ENCODE measurements at places on chromosomes 1 and 21.

- DNase-seq: no peak
Observed at GRCh38 chr1:233304489-233305102, 9.1 kb upstream of the PCNX2 start.

GRCh38 chr1:236081546-236082227 lies 16.8 kb upstream of the NID1 start:
- no peak for DNase-seq

DNA sequence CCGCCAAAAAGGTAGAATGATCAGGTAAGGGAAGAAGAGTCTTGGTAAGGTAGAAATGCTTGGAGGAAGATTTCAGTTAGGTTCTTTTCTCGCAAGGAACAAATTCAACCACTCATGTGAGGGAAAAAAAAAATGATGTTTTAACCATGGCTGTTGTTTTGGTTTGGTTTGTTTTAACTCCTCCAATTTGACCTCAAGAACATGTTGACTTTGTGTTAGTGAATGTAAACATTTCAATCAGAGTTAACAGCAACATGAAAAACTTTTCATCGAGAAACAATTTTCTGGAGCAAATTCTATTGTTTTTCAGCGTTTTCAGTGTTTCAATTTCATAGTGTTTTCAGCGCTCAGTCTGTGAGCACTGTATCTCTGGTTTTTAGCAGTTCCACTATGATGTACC lies 49.0 kb upstream of the PROX1 start:
- no peak for DNase-seq

GRCh38 chr1:208866386-208866955 lies 622.3 kb upstream of the PLXNA2 start:
- no peak for DNase-seq

DNA sequence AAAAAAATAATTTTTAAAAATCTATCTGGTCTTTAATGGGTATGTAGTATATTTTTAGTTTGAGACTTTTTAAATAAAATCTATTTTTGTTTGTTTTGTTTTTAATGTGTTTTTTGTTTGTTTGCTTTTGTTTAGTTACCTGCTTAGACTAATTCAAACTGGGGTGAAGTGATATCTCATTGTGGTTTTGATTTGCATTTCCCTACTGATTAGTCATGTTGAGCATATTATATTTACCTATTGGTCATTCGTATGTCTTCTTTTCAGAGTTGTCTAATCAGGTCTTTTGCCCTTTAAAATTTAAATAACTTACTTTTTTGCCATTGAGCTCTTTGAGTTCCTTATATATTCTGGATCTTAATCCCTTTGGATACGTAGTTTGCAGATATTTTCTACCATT lies 20.3 kb downstream of the CD1B start:
- no peak for DNase-seq

- DNase-seq: no peak
Observed at GRCh38 chr1:243473227-243474135, 217.6 kb downstream of the SDCCAG8 start.

DNA sequence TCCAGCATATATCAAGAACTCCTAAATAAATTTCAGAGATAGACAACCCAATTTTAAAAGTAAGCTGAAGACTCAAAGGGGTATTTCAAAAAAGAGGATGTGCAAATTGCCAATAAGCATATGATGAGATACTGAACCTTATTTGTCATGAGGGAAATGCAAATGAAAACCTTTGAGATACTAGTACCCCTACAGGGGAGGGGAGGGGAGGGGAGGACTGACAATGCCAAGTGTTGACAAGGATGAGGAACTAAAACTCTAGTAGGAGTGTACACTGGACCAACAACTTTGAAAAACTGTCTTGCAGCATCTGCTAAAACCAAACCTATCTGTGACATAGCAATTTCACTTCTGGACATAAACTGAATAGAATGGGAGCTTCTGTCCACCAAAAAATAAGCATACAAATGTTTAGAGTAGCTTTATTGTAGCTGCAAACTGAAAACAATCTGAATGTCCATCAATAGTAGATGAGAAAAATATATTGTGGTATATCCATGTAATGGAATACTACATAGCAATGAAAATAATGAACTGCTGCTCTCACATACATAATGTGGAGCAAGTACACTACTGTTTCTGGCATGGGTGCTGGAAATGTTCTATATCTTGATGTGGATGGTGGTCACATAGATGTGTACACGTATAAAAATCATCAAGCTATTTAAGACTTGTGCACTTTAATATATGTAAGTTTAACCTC lies 57.2 kb downstream of the CDK18 start:
- DNase-seq: no peak

DNA sequence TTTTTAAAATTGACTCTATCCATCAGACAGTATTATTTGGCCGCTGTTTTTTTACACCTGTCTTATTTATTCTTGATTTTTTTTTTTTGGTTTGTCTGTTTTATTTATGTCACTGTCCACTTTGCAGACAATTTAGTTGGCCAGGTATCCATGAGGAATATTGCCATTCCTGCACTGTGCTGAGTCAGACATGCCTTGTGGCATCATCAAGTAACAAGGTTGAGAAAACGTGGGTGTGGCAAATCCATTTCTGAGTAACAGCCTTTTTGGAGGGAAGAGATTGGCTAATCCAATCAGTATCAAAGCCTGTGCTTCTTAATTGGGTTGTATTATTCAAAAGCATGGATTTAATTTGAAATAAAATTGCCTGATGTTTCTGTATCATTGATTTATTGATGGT lies 463.1 kb downstream of the USP25 start:
- no peak for DNase-seq

GRCh38 chr21:39048574-39048973 lies 134.7 kb downstream of the PSMG1 start:
- DNase-seq: no peak

- DNase-seq: no peak
Observed at GRCh38 chr1:114032271-114033215, 53.3 kb downstream of the OLFML3 start.

- DNase-seq: peak; percentile 44
Observed at GRCh38 chr1:89724369-89725010, 91.6 kb downstream of the LRRC8C start.

GRCh38 chr21:34802180-34802899 lies 133.5 kb downstream of the CLIC6 start:
- DNase-seq: no peak

- DNase-seq: no peak
Observed at GRCh38 chr1:41613689-41614574, 129.4 kb upstream of the EDN2 start.

DNA sequence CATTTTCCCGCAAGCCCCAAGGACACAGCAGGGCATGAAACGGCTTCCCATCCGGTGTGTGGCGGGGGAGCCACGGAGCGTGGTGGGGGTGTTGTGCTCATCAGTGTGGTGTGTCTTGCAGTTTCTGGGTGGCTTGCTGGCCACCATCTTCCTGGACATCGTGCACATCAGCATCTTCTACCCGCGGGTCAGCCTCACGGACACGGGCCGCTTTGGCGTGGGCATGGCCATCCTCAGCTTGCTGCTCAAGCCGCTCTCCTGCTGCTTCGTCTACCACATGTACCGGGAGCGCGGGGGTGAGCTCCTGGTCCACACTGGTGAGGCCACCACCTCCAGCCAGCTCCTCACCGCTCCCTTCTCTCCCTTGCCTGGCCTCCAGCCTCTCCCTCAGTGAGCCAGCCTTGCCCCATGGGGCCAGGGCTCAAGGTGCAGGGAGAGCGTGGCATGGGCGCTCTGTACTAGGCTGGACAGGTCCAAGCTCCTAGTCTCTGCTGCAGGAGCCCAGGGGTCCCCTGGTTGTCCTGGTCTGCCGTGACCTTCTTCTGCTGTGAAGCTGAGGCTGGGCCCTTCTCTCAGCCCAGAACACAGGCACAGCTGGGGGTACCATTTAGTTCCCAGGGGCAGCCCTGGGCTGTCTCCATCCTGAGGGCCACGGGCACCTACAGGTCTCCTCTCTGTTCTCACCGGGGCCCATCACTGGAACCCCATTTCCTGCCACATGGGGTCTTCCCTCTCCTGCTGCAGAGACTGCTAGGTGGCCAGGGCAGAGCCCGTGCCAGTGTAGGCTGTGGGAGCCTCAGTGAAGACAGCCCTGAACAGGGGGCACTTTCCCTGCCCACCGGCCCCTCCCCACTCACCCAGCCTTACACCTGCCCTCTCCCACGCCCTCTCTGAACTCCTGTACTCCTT lies 12.6 kb downstream of the AGTRAP start:
- DNase-seq: no peak

- no peak for DNase-seq
Observed at GRCh38 chr1:239322369-239322768, 64.0 kb upstream of the CHRM3 start.

DNA sequence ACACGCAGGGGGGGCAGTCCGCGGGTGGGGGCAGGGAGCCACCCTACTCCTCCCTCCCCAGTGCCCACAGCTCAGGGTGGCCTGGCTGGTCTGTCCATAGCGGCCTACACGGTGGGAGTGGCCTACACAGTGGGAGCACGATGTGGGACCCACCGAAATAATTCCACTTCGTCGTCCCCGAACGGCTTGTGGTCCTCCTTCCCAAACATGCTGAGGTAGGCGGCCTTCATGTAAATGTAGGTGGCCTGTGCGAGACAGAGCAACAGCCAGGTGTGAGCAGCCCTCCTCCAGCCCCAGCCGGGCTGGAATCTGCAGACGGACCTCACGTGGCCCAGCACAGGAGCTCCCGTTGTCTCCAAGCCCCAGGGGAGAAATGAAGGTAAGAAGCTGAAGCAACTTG lies 34.4 kb downstream of the TTC39A start:
- DNase-seq: no peak

DNA sequence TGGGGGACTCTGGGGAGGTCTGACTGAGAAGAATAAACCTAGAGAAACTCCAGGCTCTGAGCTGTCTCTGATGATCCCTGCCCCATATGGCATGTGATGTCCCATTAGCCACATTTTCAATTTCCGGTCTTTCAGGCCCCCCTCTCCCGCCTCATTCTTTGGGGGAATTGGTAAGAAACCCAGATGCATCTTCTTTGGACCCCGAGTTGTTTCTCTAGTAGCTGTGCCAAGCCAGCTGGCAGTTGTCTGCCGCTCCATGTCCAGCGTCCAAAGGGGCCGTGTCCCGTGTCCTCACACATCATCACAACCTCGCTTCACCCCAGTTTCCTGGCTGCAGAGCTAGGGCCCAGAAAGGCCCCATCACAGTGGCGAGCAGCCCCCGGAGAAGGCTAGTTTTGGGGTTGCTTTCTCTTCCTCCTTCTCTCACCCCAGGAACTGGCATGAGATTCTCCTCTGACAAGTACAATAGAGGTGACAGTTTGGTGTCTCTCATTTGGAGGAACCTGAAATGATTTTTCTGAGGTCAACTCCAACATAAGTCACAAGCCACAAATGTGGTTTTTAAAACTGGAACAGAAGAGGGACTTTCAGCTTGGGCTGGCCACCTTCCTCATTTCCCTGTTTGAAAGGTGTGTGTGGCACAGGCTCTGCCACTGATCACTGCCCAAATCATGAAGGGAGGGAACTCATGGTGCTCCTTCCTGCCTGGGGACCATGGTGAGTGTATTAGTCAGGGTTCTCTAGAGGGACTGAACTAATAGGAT lies 6.4 kb upstream of the GPR157 start:
- no peak for DNase-seq

- no peak for DNase-seq
Observed at GRCh38 chr1:119219711-119220110, 79.3 kb upstream of the WARS2 start.

DNA sequence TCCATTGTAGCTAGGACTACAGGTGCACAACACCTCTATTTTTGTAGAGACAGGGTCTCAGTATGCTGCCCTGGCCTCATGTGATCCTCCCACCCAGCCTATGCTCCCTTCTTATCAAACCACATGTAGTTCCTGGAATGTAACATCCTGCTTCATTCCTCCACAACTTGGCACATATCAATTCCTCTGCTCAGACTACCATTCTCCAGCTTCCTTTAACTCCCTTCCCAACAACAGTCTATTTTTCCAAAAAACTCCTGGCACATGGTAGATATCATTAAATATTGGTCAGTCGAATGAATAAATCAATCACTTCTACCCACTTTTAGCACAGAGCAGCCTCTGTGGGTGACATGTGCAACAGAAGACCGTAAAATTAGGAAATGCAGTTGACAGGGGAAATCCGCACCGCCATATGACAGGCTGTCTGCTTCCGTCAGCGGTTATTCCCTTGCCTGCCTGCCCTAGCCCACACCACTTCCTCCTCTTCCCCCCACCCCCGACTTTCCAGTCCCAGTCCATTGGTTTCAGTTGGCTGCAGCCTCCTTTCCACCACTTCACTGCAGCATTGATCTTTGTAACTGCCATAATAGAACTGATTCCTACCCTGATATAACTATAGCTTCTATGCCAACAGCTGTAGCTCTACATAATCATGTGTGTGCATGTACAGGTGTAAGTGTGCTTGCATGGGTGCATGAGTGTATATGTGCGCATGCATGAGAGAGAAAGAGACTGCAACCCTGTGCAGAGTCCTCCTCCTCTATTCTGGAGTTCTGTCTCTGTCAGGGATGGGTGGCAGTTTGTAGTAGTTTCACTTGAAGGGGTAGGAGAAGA lies 6.8 kb upstream of the AKR1A1 start:
- DNase-seq: peak; percentile 74

GRCh38 chr1:32901823-32902534 lies 790 bp upstream of the TMEM54 start:
- DNase-seq: no peak

DNA sequence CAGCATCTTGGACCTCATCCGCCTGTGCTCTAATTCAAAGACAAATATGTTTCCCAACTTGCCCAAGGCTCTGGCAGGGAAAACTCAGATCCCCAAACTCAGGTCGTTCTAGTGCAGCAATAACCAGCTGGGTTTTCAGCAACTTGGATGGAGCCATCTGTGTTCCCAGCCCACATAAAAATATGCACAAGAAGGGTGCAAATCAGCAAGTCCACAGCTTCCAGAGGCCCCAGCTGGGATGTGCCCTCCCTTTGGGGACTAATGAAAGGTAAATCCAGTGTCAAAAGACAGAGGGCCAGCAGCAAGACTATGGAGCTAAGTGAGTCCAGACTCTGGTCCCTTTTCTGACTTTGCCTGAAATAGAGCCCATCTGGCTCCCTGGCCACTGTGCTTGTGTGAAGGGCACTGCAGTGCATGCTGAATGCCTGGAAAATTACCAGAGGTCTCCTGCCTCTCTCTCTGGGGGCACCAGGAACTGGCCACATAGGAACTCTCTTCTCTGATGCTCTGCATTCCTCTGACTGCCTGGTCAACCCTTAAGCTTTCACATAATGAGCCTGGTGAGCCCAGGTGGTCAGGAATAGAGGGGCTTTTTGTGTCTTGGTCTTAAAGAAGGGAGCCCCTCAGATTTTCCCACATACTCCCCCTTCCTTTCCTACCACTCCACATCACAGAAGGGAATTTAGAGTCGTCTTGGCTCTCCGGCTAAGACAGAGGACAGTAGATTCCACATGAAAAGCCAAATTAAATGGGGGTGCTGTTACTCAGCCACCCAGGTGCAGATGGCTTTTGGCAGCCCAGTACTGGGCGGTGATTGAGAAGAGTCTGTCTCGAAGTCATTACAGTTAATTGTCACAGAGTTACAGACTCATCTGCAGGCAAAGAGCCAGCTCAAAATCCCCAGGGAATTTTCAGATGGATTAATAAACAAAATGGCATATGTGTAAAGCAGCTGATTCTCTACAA lies 88.1 kb upstream of the C1orf21 start:
- DNase-seq: no peak
